ENCODE measurements at places on chromosomes 12 and 14.

DNA sequence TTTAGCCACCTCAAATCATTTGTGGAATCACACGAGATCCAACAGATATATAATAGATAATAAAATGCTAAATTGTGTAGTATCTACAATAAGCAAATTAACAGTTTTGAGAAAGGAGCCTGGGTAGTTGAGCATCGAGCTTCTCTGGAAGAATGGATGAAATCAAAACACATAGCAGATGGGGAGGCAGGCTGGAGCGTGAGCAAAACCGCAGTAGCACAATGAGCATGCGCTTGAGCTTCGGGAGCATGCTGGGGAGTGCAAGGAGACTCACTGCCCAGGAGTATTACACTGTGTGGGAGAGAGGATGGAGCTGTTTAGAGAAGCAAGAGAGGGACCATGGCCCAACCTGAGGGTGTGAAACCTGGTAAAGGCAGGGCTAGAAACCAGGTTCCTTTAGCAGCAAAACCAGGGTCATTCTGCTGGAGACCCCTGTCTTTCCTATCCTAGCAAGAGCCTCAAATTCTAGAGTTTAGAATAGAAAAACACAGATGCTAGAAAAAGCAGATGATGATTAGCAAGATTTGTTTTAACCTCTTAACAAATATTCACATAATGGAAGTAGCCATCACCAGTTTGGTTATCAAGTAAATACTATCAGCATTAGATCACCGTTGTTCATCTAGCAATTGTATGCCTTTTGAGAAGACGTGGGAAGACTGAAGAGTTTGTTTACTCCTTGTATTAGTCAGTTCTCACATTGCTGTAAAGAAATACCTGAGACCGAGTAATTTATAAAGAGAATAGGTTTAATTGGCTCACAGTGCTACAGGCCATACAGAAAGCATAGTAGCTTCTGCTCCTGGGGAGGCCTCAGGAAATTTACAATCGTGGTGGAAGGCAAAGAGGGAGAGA is 484.8 kb downstream of the EGLN3 start:
- DNase-seq: no peak

GRCh38 chr14:106508216-106508615 is 981.8 kb downstream of the TMEM121 start:
- DNase-seq: no peak

DNA sequence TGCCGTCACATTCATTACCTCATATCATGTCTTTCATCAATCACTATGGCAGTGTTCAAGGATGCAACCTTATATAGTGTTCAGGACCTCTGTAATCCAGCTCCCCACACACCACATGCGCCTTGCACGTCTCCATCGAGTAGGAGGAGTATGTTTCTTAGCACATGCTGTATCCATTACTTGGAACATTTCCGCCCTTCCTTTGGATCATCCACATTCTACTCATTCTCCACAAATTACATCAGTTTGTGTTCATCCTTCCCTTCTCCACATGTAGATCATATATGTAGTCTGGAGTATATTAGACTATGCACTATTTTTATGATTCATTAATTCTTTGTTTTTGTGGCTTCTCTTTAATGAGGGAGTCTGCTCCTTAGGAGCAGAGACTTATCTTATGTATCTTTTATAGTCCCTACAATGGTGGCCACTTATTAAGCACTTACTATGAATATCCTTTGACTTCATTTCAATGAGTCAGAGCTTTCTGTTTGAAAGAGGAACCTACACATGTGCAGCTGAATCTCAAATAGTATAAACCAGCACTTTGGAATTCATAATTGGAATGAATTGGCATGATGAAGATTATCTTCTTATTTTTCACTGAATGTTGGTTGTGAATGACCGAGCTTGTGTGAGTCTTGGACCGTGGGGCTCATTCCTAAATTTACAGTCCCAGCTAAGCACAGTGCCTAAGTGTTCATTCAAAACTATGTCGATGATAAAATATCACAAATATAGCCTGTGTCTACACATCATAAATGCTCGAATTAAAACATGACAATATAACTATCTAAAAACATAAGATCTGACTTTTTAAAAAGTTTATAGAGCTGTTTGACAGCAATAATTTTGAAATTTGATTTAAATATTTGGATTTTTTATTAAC is 30.2 kb upstream of the NPAS3 start:
- no peak for DNase-seq

GRCh38 chr14:85363358-85363757 is 166.6 kb upstream of the FLRT2 start:
- DNase-seq: no peak

GRCh38 chr14:24207104-24207551 is 1.6 kb downstream of the TSSK4 start:
- DNase-seq: no peak

DNA sequence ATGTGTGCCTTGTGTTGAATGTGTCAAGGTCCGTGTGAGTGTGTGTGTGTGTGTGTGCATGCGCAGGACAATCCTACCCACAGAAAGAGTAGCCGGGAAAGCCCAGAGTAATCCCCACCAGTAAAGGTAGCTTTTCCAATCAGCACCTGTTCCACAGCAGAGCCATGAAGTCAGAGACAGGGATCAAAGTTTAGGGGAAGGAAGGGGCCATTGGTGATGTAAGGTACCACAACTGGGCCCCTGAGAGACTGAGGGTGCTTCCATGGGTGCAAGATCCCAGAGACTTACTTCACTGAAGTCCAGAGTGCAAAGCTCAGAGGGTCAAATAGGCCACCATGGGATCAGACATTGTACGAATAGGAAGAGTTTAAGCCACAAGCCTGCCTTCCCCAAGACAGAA is 20.5 kb downstream of the OR10P1 start:
- DNase-seq: no peak

All from right forelimb (tissue), 1 donor.